Activated T-helper 9 cell treated with anti-CD3 and anti-CD28 coated beads, Interleukin-2, amount 50 U/mL, for 16 hours (primary cell): ENCODE measurements at places on chromosomes 7 and 10.

DNA sequence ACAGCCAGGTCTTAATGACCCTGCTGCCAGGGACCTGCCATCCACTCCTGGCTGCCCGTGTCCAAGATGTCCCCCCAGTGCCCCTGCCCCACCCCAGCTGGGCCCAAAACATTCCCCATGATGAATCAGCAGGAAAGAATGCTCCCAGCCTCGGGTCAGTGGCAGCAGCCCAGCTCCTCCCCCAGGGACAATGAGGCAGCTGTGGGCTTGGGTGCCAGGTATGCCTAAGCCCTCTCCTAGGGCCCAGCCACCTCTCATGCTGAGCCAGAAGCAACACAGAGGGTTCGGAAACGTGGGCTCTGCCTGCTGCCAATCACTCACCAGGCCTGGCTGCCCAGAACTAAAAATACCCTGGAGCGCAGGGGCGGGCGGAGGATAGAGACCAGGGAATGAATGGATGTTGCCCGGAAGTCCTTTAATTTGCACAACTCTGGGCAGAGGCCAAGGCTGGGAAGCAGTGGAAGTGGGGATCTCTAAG, 1.5 kb upstream of the LOXL4 start:
- DNase-seq = no peak

GRCh38 chr10:118370499-118370898, 28.4 kb upstream of the FAM204A start:
- DNase-seq = no peak

- no peak for DNase-seq
Observed at GRCh38 chr10:8401531-8401930, 347.0 kb downstream of the GATA3 start.

GRCh38 chr7:45574669-45575500, 717 bp downstream of the ADCY1 start:
- no peak for DNase-seq

DNA sequence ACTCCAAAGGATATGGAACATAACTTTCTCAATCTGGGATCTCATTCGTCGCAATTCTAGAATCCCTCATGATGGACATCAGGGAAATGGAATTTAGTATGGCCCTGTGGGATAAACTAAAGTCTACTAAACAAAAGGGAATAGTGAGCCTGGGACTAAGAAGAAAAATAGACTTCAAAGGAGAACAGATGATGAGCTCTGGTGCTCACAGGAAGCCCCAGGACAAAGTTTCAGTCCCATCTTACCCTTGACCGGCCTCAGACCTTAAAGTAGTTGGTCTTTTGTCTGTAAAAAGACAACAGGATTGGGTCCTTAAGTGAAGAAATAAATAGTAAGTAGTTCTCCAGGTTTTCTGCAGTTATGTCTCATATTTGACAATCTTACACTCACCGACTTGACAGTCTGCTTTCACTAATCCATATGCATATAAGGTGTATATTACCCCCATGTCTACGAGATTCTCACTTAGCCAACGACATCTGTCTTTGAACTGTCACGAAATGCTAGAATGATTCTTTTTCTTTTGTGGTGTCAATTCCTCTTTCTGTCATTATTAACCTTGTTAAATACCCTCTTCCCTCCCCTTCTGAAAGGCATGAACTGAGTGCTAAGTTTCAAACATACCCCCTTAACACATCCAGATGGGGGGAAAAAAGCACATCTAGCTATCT, 10.9 kb upstream of the IKZF1 start:
- no peak for DNase-seq

- DNase-seq = no peak
Observed at GRCh38 chr10:50432211-50433009, 181.1 kb upstream of the ASAH2 start.

DNA sequence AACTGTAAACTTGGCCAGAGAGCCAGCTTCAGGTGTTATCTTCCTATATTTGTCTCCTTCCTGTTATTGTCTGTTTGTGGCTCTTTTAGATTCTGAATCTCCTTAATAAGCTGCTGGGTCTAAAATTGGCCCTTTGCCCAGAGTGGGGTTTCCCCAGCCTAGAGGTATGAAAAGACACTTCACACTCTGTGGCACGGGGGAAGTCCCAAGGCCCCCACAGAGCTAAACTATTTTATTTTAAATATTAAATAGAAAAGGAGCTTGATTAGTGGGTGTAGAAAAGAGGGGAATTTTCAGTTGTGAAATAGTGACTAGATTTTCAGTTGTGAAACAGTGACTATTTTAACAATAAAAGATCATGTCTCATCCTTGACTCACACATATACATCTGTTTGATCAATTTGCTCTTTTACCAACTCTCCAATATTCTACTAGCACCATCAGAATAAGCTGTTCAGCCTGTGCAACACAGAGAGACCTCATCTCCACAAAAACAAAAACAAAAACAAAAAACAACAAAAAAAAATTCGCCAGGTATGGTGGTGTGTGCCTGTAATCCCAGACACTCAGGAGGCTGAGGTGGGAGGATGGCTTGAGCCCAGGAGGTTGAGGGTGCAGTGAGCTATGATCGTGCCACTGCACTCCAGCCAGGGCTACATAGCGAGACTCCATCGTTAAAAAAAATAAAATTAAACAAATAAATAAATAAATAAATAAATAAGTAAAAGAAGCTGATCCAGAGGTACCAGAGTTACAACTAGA, 24.9 kb upstream of the ADO start:
- DNase-seq = peak; percentile 78

- DNase-seq = no peak
Observed at GRCh38 chr10:92688927-92689662, 660 bp upstream of the HHEX start.

DNA sequence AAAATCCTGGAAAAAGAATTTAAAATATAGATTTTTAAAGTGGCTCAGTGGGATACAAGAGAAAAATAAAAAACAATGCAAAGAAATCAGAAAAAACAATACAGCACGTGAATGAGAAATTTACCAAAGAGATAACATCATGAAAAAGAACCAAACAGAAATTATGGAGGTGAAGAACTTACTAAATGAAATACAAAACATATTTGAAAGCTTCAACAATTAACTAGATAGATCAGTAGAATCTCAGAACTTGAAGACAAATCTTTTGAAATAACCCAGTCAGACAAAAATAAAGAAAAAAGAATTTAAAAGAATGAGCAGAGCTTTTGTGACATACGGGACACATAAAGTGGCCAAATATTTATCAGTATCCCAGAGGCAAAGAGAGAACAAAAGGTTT, 71.2 kb upstream of the DIP2C start:
- DNase-seq = no peak

GRCh38 chr10:99730026-99730425, 1.9 kb downstream of the COX15 start:
- no peak for DNase-seq

GRCh38 chr10:3438606-3439005, 266.0 kb upstream of the PITRM1 start:
- no peak for DNase-seq

DNA sequence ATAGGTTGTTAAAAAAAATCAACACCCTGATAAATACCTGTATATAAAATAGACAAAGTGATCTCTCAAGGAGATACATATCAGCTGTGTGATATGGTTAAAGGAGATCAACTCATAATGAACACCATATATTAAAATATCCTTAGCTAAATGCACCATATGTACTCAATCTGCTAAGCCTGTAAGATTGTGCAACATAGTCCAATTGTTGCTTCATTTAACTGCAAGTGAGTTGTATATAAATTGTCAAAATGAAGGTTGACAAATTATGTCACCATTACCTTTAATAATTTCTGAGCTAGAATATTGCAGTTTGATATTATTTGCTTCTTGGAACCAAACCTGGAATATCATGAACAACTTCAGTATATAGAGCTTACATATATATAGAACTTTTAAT, 283.7 kb downstream of the MALRD1 start:
- no peak for DNase-seq

DNA sequence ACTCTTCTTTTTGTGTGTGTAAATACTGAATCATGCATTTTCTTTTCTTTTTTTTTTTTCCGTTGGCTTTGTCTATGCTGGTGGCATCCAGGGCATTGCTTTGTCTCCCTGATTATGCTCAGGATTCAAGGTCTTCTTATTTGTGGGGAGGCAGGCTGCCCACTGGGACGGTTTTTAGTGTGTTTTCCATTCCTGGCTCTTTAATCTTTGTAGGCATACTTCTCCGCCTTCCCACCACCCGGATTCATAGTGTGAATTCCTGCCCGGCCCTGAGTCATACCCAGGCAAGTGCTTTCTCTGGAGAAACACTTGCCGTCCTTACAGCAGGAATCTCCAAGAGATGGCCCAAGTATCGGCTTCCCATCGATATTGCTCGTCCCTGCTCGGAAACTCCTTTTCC, 5.2 kb downstream of the ZNF655 start:
- DNase-seq = no peak

DNA sequence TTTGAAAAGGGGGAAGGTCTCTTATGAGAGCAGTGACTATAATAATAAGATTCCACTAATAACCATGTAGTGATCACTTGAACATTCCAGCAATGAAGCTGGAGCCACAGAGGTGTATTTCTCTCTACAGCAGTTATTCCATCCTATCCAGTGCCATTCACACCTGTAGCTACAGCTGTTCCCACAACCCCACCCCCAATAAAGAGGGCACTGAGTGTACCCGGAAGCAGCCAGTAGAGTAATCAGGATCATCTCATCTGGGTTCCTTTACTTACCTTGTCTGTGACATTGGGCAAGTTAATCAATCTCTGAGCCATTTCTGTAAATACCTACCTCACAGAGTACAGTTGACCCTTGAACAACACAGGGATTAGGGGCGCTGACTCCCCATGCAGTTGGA, 188.7 kb downstream of the KIAA1217 start:
- DNase-seq = no peak

GRCh38 chr7:37052705-37053104, 328.4 kb upstream of the AOAH start:
- no peak for DNase-seq

DNA sequence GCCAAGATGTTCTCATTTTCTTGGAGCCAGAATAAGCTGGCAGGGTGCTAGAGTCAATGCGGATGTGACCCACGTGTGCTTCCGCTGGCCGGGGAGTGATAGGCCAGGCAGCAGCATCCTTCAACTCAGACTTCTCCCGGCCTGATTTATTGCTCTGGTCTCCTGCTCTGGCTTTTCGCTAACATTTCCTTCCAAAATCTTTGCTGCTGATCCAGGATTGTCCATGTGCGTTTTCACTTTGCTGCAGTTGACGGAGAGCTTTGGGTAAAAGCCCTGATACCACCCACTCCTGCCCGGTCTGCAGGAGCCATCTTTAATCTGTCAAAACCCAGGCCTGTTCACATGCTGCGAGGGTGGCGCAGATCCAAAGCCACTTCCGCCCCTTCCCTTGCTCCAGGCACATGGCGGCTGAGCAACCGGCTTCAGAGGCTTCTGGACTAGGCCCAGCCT, 106.8 kb downstream of the CYP26A1 start:
- DNase-seq = no peak

DNA sequence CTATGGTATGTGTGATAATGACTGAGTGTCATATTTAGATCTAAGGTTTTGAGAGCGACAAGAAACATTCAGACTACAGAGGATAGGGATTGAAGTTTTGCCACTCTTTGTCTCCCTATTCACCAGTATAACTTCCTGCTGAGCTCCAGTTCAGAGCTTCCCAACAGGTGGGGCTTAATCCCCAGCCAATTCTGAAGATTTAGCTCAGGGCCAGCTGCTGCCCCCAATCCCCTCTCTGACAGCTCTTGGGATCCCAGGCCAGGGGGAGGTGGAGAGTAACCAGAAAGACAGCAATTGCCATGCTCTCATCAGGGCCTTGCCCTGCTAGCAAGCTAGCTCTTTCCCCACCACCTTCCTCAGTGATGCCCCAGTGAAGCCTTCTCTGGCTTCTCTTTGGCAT, 57.8 kb downstream of the TRIL start:
- no peak for DNase-seq

GRCh38 chr10:62655337-62655994, 149.1 kb upstream of the ADO start:
- DNase-seq = no peak

GRCh38 chr10:107986571-107986970, 822.1 kb upstream of the SORCS1 start:
- no peak for DNase-seq

DNA sequence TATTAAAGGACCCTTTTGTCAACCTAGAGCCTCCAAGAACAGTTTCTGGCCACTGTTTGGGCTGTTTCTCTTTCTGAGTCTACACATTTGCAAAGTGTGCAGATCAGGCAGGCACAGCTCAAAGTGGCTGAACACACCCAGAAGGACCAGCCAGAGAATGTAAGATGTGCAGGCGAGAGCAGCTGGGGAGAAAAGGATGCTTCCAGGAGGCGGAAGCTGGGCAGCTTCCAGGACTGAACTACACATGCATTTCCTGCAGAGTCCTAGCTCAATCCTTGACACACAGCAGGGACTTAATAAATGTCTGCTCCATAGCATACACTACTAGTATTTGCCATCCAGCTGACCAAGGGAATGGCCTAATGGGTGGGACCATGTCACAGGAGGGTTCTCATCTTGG, 70.9 kb downstream of the CTBP2 start:
- DNase-seq = no peak

DNA sequence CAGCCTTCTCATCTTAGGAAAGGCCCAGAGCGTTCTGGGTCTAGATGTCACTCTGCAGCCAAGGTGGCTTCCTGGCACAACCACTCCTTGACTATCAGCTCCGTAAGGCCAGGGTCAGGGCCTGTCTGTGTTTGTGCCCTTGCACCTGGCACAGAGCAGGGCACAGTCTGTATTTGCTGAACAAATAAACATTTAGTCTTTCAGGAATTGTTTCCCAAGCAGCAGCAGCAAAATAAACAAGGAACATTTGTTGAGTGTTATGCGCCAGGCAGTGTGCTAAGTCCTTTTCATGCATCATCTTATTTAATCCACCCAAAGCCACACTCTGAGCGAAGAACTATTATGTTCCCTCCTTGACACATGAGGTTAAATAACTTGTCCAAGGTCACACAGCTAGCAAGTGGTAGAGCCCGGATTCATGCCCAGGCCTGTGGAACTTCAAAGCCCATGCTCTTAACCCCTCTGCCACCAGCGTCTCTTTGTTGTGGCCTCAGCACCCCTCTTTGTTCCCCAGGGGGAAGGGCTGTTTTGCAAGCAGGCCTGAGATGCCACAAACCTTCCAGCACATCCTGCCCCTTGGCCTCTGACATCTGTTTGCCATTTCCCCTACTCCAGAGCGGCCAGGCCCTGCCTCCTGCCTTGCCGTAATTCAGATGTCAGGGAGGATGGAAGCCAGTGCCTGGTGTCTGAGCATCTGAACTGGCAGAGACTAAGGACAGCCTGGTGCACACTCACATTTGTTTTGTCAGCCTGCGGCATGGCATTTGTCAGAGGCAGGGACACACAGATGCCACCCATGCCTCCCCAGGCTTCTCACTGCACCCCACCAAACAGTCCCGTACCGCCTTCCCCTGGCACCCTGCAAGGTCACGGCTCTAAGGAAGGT, 325.8 kb upstream of the ZMIZ1 start:
- no peak for DNase-seq

- no peak for DNase-seq
Observed at GRCh38 chr7:73971322-73971703, 56.7 kb upstream of the ELN start.

GRCh38 chr7:129069021-129069420, 14.1 kb upstream of the TNPO3 start:
- no peak for DNase-seq

- no peak for DNase-seq
Observed at GRCh38 chr7:4178416-4178815, 503.7 kb upstream of the FOXK1 start.
